ENCODE measurements at places on chromosomes 6 and 20.

GRCh38 chr6:142185641-142186040 is 38.6 kb downstream of the VTA1 start:
- DNase-seq: no peak

- no peak for DNase-seq
Observed at GRCh38 chr6:10621847-10622246, 72.6 kb downstream of the C6orf52 start.

GRCh38 chr20:37958856-37959520 is 56.1 kb downstream of the VSTM2L start:
- DNase-seq: no peak

- DNase-seq: no peak
Observed at GRCh38 chr6:34616227-34616585, 60.1 kb upstream of the SPDEF start.

DNA sequence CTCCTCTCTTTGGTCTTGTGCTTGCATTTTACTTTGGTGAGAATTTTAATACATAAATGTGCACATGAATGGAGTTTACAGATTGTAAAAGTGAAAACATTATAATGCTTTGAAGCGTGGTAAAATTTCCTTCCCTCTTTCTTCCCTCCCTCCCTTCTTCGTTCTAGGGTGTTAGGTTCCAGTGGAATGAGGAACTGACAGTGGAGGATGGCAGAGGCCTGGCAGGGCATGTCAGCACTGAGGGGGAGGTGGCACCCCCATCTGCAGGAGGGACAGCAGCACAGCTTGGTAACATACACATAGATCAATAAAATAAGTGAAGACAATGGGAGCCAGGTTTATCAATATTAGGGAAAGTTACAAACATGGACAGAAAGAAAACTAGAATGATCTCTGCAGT is 47.5 kb downstream of the RNASET2 start:
- DNase-seq: no peak

DNA sequence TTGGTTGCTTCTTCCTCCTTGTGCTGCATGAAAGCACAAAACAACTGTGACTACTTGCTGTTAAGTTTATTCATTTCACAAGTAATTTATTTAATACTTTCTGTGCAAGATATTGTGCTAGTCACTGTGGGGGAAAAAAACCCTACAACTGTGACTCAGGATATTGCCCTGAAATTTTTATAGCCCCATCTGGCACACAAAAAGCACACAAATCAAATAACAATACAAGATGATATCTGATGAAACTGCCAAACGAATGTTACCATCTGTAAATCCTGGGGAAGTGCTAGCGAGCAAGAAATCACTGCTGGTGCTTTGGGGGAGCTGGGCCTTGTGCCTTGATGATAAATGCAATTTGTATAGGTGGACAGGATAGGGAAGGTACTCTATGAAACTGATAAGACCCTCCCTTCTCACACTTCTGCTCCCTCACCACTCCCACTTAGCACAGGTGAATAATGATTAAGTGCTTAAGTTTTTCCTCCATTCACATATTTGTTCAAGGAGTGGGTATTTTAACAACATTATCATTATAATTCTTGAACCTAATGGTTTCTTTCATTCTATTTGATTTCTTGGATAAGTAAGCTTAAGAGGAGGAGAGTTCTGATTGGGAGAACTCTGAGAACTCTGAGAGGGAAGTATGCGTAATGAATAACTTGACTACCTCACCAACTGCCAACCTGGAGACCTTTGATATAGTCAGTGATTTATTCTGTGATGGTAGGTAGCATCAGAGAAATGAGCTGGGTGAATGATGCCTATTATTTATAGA is 115.3 kb downstream of the RTN4IP1 start:
- DNase-seq: no peak

DNA sequence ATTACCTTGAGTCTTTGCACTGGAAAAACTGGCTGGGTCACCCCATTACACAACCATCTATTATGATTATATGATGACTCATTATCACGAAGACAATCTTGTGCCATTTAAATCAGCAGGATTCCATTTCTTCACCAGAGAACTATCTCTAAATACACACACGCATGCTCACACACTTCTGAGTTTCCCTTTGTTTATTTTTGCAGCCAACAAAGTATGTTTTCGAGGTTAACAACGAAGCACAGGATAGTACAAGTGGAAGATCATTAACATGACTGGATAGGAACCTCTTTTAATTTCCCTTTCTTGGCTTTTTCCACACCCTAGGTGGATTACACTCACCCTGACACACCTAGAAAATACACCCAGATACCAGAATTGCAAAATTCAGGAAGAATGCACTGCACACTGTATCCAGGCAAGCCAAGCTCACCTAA is 18.9 kb downstream of the PERP start:
- DNase-seq: no peak

DNA sequence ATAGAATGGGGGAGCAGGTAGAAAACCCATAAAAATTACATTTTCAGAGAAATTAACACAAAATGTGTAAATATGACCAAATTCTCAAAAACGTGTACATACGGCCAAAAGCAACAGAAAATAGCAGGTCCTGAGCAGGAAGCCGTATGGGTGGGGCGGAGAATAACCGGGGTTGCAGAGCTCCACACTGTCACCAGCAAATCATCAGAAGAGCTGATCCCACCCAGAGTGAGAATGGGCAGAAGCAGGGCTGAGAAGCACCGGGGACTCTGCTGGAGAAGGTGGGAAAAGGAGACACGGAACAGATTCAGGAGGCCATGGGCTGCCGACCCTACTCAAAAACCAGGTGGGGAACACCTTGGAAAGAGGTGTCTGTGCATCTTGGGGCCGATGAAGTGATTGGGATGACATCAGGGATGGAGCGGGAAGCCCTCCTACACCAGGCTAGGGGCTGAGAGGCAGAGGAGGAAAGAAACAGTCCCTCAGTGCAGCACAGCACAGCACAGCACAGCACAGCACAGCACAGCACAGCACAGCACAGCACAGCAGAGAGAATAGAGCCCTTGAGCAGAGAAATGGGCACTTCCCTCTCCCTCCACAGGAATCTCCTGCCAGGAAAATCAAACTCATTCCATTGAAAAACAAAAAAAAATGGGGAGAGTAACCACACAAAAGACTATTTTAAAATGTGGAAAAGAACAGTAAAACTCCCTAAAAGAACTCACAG is 22.3 kb downstream of the STX7 start:
- no peak for DNase-seq

GRCh38 chr20:48698507-48699267 is 129.1 kb downstream of the PREX1 start:
- no peak for DNase-seq

DNA sequence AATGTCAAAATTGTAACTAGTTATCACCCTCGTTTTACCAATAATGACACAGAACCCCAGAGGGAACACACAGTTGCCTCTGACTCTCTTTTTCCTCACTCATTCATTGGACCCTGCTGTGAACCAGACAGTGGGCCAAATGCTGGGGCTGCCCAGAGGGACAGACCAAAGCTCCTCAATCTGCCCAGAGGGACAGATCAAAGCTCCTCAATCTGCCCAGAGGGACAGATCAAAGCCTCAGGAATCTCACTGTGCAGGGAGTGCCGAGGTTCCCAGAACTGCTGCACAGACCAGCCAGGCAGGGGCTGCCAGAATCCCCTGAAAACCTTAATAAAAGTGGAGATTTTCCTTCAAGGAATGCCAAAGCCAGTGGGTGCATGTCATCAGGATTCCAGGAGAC is 179.1 kb downstream of the SOD2 start:
- DNase-seq: no peak

- no peak for DNase-seq
Observed at GRCh38 chr6:138310821-138311220, 66.9 kb upstream of the SMIM28 start.

DNA sequence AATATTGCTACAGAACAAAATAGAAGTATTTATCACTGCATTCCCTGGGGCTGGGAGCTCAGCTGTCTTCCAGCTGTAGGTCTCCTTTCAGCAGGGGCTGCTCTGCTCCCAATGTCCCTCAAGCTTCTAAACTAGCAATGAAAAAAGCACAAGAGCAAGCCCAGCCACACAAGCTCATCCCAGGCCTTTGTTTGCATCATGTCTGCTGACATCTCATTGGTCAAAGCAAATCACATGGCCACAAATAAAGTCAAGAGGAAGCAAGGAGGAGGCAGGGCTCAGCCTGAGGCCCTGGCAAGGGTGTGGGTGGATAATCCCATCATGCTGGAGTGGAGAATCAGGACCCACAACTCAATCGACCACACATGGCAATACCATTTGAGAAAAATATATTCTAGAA is 2.2 kb upstream of the BFSP1 start:
- DNase-seq: no peak

DNA sequence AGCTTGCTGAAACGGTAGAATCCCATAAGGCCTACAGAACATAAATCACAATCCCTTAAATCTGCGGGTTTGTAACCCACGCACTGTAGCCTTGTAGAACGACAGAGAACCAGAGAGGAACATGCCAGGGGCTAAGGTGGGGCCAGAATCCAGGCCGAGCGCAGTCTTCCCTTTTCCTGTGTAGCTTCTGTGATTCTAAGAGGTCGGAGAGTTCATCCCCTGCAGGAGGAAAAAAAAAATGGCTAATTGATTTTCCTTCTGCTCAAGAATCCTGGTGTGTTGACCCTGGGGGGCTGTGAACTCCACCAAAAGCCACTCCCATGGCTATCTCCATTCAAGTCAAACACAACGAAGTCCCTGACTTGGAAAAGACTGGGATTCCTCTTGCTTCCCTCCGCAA is 96.3 kb downstream of the SPTLC3 start:
- DNase-seq: no peak

GRCh38 chr6:163620670-163621330 is 206.3 kb downstream of the QKI start:
- DNase-seq: no peak

DNA sequence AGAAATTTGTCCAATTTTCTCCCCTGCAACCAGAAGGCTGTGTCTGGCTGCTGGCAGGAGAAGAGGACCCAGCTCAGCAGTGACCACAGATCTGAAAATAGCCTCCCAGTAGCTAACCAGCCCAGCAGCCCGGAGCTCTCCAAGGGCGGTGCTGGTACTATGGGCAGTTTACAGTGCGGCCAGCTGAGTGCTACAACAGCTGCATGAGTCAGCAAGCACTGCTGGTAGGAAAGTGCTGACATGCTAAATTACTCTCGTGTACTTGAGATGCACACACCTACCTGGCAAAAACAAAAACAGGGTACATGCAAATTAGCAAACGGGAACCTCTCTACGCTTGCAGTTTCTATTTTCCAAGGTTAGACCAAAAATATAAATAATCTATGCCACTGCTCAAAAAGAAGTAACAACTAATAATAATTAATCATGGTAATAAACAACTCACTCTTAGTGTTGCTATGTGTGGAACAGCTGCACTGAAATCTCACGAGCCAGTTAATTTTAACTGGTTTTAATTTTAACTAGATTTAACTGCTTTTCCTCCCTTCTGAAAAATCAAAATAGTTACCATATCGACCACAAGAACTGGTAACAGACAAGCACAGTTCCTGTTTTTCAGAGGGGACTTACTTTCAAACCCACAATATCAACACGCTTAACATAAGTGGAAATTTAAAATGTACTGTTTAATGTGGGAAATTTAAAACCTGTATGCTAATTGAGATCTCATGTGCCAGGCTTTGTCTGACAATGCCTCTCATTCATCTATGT is 10.8 kb downstream of the BACH2 start:
- peak; percentile 24 for DNase-seq

DNA sequence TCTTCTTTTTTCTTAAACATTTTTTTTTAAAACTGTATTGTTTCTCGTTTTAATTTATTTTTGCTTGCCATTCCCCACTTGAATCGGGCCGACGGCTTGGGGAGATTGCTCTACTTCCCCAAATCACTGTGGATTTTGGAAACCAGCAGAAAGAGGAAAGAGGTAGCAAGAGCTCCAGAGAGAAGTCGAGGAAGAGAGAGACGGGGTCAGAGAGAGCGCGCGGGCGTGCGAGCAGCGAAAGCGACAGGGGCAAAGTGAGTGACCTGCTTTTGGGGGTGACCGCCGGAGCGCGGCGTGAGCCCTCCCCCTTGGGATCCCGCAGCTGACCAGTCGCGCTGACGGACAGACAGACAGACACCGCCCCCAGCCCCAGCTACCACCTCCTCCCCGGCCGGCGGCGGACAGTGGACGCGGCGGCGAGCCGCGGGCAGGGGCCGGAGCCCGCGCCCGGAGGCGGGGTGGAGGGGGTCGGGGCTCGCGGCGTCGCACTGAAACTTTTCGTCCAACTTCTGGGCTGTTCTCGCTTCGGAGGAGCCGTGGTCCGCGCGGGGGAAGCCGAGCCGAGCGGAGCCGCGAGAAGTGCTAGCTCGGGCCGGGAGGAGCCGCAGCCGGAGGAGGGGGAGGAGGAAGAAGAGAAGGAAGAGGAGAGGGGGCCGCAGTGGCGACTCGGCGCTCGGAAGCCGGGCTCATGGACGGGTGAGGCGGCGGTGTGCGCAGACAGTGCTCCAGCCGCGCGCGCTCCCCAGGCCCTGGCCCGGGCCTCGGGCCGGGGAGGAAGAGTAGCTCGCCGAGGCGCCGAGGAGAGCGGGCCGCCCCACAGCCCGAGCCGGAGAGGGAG is 580 bp downstream of the VEGFA start:
- peak; percentile 7 for DNase-seq

- DNase-seq: no peak
Observed at GRCh38 chr6:31813465-31813849, 1.6 kb downstream of the HSPA1L start.

DNA sequence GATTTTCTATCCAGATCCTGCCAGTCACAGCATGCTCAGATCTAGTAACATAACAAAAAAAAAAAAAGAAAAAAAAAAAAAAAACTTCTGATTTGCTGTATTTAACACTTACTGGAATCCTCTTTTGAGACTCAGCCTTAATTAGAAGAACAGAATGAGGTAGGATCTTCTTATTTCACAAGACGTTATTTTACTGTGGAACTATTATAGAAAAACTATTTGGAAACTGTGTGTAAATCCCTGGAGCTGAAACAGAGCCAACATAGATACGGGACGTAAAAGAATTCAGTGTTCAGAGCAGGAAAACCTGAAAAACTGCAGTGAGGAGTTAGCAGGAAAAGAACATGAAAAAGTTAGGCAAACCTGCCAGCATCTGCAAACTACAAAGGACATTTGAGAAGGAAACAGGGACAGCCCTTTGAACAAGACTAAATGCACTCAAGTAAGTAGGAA is 3.4 kb upstream of the ZNF217 start:
- DNase-seq: no peak

DNA sequence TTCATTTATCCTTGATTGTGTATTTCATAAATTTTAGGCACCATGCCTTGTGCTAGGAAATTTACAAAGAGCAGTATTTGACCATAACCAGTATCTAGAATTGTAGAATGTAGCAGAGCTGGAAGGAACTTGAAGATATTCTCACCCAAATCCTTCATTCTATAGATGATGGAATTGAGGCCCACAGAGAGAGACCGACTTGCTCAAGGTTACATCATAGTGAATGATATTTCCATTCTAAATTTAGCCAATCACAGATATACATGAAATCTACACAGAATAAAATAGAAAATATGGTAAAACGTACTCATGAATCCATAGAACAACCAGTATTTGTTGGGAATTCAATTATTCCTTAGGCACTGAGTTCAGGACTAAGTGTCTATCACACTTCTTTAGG is 10.9 kb upstream of the SGK1 start:
- DNase-seq: no peak

GRCh38 chr6:151494235-151494935 is 568 bp downstream of the CCDC170 start:
- DNase-seq: no peak
